ENCODE measurements at places on chromosomes 6 and 20. TPM values are rescaled to one million over a fixed set of nuclear protein-coding genes. Genes with fewer than 3 reads are reported as not detected.

Gene C20orf144
- total RNA-seq, result under 0.01 TPM

Gene RBM24
- total RNA-seq, result 0.49 TPM

Gene NKAIN4
- not detected for total RNA-seq

Gene ATP6V1G2
- 0.80 TPM for total RNA-seq

Gene WFDC10B
- total RNA-seq, result not detected

Gene ULBP2
- 14.5 TPM for total RNA-seq
